ENCODE measurements at places on chromosomes 12 and 14.
A peak's percentile ranks its signal among the peaks of the same experiment; 100 is the strongest.

- DNase-seq: peak; percentile 16
These were observed 14.2 kb upstream of the ANKRD9 start for GRCh38 chr14:102523569-102524450.

- no peak for DNase-seq
These were observed 15.1 kb upstream of the ZFP36L1 start for GRCh38 chr14:68807987-68808386.

GRCh38 chr12:99154216-99154982 lies 493.2 kb upstream of the GARIN6 start:
- no peak for DNase-seq

- DNase-seq: no peak
These were observed 2.3 kb downstream of the RFX4 start for GRCh38 chr12:106585105-106585520.

DNA sequence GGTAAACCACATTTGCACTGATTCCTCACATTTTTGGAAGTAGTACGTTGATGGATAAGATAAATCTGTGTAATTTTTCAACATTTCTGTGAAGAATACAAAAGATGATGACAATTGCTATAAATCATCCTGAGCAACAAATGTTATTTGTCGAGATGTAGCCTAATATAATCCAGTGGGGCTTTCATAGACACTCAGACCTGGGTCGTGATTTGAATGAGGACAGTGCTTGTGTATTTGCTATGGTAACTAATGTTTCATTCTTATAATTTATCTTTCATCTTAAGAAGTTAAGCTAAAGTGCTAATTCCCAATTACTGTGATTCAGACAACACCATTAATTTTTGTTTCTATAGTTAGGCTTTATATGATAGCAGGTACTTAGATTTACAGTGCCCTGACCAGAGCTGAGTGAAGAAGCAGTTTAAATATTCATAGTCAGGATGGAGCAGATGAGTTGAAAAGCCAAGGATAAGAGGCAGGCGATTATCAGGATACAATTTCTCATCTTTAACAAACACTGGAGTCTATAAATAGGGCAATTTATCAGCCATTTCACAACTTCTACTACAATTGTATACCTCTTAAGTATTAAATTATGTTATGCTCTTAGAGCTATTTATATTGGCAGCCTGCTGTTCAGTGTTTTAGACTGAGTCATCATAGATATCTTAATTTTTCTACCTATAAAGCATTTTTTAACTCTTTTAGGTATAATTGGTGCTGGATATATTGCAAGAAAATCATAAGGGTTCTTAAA lies 359.9 kb downstream of the TRHDE start:
- DNase-seq: no peak

Measured in NCI-H2171 (cell line).